ENCODE measurements at places on chromosomes 16 and 17. TPM values are rescaled to one million over a fixed set of nuclear protein-coding genes. Genes with fewer than 3 reads are reported as not detected.

PPY gene
- not detected for total RNA-seq

PSME3IP1 gene
- 64.8 TPM for total RNA-seq

CCDC154 gene
- 0.32 TPM for total RNA-seq

OR3A1 gene
- not detected for total RNA-seq

KRT16 gene
- total RNA-seq = not detected

PAQR4 gene
- total RNA-seq = 13.8 TPM

SLC26A11 gene
- 7.0 TPM for total RNA-seq

PHOSPHO1 gene
- total RNA-seq = 0.52 TPM

GRCh38 chr16:57699481-57699880 is 4.9 kb downstream of the DRC7 start:
- no peaks in the 10 kb centered on the region for H3K4me1 ChIP-seq
- H3K4me3 ChIP-seq = no peak overlapping the region
- H3K27ac ChIP-seq = no peak overlapping the region
- no peak for DNase-seq
- H3K27me3 ChIP-seq = no peaks in the 10 kb centered on the region
- H3K36me3 ChIP-seq = no peaks in the 10 kb centered on the region

DNA sequence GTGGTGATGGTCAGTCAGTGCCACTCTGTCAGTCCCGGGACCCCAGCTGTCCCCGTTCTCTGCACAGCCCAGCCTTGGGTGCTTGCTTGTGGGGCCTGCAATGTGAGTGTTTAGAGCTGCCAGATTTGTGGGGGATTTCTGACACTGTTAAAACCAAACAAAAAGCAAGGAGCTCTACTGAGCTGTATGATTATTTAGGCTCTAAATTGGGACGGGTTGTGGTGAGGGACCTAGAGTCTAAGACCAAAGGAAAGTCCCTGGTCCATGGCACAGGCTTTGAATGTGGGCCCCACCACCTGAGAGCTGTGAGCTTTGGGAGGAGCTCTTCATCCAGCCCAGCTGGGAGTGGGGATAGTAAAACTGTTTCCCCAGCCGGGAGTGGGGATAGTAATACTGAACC is 63.3 kb downstream of the KSR1 start:
- no peaks in the 10 kb centered on the region for H3K36me3 ChIP-seq
- no peak overlapping the region for H3K4me3 ChIP-seq
- H3K4me1 ChIP-seq = peaks cover 26% of the 10 kb centered on the region
- H3K27me3 ChIP-seq = no peaks in the 10 kb centered on the region
- DNase-seq = no peak
- no peak overlapping the region for H3K27ac ChIP-seq

GRCh38 chr17:64540118-64540776 is 33.5 kb downstream of the CEP95 start:
- no peak overlapping the region for H3K27ac ChIP-seq
- DNase-seq = no peak
- H3K27me3 ChIP-seq = no peaks in the 10 kb centered on the region
- H3K4me1 ChIP-seq = no peaks in the 10 kb centered on the region
- no peak overlapping the region for H3K4me3 ChIP-seq

- H3K27me3 ChIP-seq = no peaks in the 10 kb centered on the region
- no peak for DNase-seq
- no peak overlapping the region for H3K4me3 ChIP-seq
- H3K27ac ChIP-seq = peak overlapping the region; percentile 28
- peaks cover 11% of the 10 kb centered on the region for H3K4me1 ChIP-seq
These were observed 20.7 kb downstream of the TRAP1 start for GRCh38 chr16:3696425-3697218.

GRCh38 chr16:50756473-50756872 is 14.6 kb downstream of the CYLD start:
- H3K4me3 ChIP-seq = no peak overlapping the region
- peaks cover 5% of the 10 kb centered on the region for H3K36me3 ChIP-seq
- H3K4me1 ChIP-seq = peaks cover 11% of the 10 kb centered on the region
- no peak for DNase-seq

DNA sequence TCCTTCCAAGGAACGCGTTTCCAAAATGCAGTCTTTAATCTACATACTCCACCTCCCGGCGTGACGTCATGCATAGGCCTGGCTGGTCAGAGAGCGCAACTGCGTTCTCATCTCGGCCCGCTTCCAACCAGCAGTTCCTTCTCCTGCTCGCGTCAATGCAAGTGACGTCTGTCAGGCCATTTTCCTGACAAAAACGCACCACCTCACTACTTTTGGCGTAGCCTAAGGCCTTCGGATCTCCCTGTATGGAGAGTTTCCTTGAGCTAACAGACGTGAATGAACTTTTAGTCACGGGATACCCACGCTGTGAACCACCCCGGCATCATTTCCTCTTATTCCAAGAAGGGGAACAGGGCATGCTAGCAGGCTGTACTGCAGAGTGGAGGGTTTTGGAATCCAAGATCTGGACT is 25.0 kb downstream of the TEX14 start:
- H3K27ac ChIP-seq = no peak overlapping the region
- H3K4me1 ChIP-seq = no peaks in the 10 kb centered on the region
- peak; percentile 87 for DNase-seq

- H3K27me3 ChIP-seq = no peaks in the 10 kb centered on the region
- no peak overlapping the region for H3K4me3 ChIP-seq
- H3K4me1 ChIP-seq = peaks cover 44% of the 10 kb centered on the region
- DNase-seq = no peak
- H3K36me3 ChIP-seq = no peaks in the 10 kb centered on the region
These were observed 60.8 kb upstream of the MED9 start for GRCh38 chr17:17416007-17416399.

GRCh38 chr16:84774810-84775209 is 45.0 kb upstream of the CRISPLD2 start:
- H3K27ac ChIP-seq = no peak overlapping the region
- H3K27me3 ChIP-seq = no peaks in the 10 kb centered on the region
- no peaks in the 10 kb centered on the region for H3K4me1 ChIP-seq
- H3K4me3 ChIP-seq = no peak overlapping the region
- peaks cover 40% of the 10 kb centered on the region for H3K36me3 ChIP-seq

DNA sequence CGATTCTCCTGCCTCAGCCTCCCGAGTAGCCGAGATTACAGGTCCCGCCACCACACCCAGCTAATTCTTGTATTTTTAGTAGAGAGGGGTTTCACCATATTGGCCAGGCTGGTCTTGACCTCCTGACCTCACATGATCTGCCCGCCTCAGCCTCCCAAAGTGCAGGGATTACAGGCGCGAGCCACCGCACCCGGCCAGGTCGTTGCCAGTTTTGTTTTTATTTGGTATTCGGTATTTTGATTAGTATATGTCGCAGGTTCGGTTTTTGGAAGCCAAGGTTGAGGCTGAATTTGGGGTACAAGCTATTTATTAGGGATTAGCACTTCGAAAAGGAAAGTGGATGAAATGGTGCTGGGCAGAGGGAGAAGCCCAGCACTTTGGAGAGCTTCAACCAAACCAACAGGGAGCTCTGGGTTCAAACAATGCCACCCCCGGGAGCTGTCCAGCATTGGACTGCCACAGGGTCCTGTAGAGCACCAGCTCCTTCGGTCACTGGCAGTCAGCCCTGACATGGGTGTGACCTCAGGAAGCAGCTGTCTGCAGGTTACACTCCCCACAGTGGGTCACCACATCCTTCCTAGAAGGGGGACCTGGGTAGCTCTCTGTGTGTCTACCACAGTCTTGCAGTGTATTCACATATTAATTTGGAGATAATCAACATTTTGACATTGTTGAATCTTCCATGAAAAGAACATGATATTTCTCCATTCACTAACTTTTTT is 1.5 kb upstream of the CLEC10A start:
- H3K36me3 ChIP-seq = no peaks in the 10 kb centered on the region
- no peak for DNase-seq
- no peaks in the 10 kb centered on the region for H3K4me1 ChIP-seq
- no peak overlapping the region for H3K4me3 ChIP-seq
- no peaks in the 10 kb centered on the region for H3K27me3 ChIP-seq

GRCh38 chr17:61157246-61157886 is 242.3 kb upstream of the TBX2 start:
- H3K4me3 ChIP-seq = peak overlapping the region; percentile 33
- H3K36me3 ChIP-seq = no peaks in the 10 kb centered on the region
- no peak for DNase-seq
- H3K27me3 ChIP-seq = no peaks in the 10 kb centered on the region
- peak overlapping the region; percentile 53 for H3K27ac ChIP-seq
- peaks cover 8% of the 10 kb centered on the region for H3K4me1 ChIP-seq

DNA sequence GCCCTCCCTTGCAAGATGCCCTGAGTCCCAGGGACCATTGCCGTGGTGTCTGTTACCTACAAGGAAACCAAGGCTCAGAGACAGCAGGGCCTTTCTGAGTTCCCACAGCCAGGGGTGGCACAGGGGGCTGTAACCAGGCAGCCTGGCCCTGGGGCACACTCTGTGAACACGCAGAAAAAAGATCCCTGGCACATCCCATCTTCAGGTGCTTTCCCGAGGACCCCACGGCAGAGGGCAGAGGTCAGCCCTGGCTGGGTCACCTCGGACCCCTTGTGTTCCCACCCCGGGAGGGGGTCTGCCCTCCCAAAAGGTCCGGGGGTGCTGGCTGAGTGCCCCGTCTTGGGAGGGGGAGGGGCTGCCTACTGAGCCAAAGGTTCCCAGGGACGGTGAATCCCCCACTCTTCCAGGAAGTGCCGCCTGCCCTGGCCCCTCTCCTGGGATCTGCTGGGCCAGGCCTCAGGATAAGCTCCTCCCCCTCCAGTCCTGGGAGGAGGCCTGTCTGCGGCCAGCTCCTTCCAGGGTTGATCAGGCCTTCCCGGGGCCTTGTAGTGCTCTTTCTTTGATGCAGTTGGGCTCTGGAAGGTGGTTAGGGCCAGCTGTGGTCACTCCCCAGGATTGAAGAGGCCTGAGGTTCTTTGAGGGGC is 8.1 kb downstream of the GLIS2 start:
- H3K4me3 ChIP-seq = no peak overlapping the region
- peak; percentile 72 for DNase-seq
- peaks cover 94% of the 10 kb centered on the region for H3K4me1 ChIP-seq
- H3K27me3 ChIP-seq = no peaks in the 10 kb centered on the region

DNA sequence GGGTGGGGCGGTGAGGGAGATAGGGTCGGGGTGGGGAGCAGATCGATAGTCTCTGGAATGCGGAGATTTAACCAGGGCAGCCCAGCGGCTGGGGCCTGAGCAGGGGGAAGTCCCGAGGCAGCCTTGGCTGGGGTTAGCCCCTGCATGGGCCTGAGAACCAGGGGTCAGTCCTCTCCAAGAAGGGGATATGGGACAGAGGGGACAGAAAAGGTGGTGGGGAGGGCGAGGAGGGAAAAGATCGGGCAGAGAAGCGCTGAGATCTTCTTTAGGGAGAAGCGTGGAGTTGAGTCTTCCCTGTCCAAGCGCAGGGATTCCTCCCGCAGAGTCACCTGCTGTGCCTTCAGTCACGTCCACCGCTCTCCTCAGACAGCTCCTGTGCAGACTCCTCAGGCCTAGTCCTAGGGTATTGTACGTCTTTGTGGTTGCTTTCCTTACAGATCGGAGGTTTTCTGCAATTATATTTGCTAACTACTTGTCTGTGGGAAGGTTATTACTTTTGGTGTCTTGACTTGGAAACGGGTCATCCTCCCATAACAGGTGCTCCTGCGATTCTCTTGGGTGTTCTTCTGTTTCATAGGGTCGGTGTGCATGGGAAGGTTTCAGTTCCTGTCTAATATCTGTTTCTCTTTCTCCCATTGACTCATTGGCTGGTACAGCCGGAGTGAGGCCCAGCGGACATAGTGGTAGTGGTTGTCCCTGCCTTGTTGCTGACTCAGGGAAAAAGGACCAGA is 952 bp downstream of the CD300A start:
- DNase-seq = no peak
- H3K4me1 ChIP-seq = no peaks in the 10 kb centered on the region
- H3K27ac ChIP-seq = no peak overlapping the region
- no peak overlapping the region for H3K4me3 ChIP-seq
- no peaks in the 10 kb centered on the region for H3K36me3 ChIP-seq

DNA sequence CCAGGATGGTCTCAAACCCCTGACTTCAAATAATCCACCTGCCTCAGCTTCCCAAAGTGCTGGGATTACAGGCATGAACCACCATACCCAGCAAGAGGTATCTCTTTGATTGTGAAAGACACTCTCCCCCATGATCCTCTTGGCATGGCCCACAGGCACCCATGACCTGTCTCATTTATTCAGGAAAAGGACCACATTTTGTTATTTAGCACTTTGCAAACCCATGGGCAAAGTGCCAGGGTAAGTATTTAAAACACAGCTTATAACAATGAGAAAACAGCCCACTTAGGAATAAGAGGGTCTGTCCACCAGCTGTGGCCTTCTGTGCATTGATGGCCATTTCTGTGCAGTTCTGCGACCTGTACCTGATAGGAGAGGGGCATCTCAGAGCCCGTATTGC is 12.8 kb upstream of the AKTIP start:
- DNase-seq = no peak
- H3K4me3 ChIP-seq = no peak overlapping the region
- peak overlapping the region; percentile 97 for H3K27ac ChIP-seq
- H3K27me3 ChIP-seq = no peaks in the 10 kb centered on the region
- H3K36me3 ChIP-seq = no peaks in the 10 kb centered on the region

GRCh38 chr16:106623-107324 is 28.7 kb downstream of the MPG start:
- no peak overlapping the region for H3K4me3 ChIP-seq
- H3K27me3 ChIP-seq = no peaks in the 10 kb centered on the region
- H3K4me1 ChIP-seq = peaks cover 17% of the 10 kb centered on the region
- peaks cover 42% of the 10 kb centered on the region for H3K36me3 ChIP-seq

DNA sequence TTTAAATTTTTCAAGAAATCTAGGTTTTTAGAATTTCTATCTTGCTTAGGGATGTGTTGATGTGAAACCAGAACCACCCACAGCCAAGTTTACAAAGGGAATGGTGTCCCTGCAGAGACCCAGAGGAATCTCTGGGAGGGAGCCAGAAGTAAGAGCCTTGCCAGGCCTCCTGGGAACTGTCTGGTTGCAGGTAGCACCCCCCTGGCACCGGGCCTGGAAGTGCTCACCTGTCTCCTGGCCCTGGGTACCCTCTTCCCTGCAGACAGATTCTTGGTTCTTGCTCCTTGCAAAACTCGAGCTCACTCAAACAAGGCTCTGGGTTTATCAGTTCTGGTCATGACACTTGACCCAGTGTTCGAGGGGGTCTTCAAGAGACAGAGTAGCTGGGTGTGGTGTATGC is 24.6 kb upstream of the ZFP90 start:
- no peak for DNase-seq
- no peak overlapping the region for H3K27ac ChIP-seq
- H3K36me3 ChIP-seq = no peaks in the 10 kb centered on the region
- peaks cover 7% of the 10 kb centered on the region for H3K27me3 ChIP-seq
- no peak overlapping the region for H3K4me3 ChIP-seq
- H3K4me1 ChIP-seq = no peaks in the 10 kb centered on the region

All from heart right ventricle (tissue), 16 donors.